ENCODE measurements at places on chromosomes 2 and 18.

DNA sequence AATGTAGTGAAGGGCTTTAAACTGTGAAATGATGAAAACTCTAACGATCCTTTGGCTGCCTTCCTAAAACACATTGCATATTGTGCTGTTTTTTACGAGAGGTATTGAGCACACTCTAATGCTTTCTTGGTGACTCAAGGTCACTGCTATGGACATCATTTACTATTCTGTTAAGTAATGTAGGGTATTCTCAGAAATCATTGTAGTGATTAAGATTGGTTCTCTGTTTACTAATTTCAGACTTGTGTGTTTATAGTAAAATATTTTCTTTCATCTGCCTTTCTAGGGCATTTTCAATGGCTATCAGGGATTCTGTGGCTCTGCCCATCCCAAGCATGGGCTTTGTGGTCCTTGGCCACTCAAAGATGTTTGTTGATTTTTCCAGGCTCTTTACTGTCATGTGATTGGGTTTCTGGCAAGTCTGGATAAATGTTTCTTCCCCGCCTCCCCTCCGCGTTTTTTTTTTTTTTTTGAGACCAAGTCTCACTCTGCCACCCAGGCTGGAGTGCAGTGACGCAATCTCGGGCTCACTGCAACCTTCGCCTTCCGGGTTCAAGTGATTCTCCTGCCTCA, 29.3 kb downstream of the UBE2F start:
- no peak for DNase-seq

DNA sequence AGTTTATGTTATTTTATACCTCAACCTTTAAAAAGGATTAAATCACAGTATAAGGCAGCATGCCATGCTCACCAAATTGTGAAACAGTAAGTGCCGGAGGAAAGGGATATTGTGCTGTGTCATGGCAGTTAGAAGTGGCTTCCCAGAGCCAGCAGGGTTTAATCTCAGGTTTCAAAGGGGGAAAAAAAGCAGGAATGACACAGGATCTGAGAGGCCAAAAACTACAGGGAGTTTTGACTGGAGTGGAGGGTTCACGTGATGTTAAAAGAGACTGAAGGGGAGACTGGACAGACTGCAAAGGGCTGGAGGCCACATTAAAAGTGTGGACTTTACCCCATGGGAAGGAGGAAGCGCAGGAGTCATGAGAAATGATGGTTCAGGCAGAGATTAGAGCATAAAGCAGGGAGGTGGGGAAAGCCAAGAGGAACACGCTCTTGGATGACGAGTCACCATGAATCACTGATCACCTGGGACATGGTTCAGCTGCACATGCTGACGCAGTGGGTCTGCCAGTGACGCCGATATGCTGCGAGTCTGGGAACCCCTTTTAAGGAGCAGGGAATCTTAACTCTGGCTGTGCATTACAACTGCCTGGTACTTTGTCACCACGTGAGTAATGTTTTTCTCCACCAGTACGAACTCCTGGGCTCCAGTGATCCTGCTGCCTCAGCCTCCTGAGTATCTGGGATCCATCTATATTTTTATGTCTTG, 6.1 kb downstream of the CHMP1B start:
- no peak for DNase-seq

- DNase-seq, result no peak
Observed at GRCh38 chr2:223626716-223627115, 24.6 kb upstream of the SCG2 start.

- no peak for DNase-seq
Observed at GRCh38 chr2:64065516-64065915, 46.3 kb upstream of the VPS54 start.

- DNase-seq, result no peak
Observed at GRCh38 chr18:6219116-6219717, 195.5 kb downstream of the L3MBTL4 start.

GRCh38 chr2:119338826-119339561, 27.6 kb downstream of the C2orf76 start:
- DNase-seq, result peak; percentile 20

- no peak for DNase-seq
Observed at GRCh38 chr2:68632021-68632420, 11.4 kb upstream of the PROKR1 start.

- DNase-seq, result no peak
Observed at GRCh38 chr2:241814393-241814642, 5.3 kb downstream of the NEU4 start.

DNA sequence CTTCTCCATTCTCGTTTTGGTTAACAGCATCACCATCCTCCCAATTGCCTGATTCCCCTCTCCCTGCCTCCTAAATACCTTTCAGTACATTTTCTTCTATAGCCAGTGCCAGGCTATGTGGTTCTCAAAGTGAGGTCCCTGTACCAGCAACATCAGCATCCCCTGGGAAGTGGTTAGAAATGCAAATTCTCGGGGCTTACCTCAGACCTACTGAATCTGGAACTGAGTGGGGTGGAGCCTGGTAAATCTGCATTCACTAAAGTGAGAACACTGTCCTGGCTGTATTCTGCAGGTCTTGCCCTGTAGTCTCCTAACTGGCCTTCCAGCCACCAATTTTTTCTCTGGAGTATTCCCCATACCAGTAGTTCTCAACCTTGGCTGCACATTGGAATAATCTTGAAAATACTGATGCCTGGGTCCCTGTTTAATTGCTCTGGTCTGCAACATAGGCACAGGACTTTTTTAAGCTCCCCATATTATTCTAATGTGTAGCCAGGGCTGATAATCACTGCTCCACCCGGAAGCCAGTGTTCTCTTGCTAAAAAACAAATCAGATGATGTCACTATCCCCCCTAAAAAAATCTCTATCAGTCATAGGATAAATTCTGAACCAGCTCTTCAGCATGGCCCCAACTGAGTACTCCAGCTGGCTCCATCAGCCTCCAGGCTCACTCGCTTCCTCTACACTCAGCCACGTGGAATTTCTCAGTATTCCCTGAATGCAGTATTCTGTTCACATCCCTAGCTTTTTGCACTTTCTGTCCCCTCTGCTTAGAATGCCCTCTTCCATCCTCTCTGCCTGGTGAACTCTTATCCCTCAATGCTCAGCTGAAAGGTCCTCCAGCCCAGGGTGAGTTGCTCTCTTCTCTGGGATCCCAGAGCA, 98.4 kb downstream of the CDK15 start:
- DNase-seq, result no peak

GRCh38 chr2:173740639-173741038, 224.5 kb downstream of the SP3 start:
- no peak for DNase-seq

DNA sequence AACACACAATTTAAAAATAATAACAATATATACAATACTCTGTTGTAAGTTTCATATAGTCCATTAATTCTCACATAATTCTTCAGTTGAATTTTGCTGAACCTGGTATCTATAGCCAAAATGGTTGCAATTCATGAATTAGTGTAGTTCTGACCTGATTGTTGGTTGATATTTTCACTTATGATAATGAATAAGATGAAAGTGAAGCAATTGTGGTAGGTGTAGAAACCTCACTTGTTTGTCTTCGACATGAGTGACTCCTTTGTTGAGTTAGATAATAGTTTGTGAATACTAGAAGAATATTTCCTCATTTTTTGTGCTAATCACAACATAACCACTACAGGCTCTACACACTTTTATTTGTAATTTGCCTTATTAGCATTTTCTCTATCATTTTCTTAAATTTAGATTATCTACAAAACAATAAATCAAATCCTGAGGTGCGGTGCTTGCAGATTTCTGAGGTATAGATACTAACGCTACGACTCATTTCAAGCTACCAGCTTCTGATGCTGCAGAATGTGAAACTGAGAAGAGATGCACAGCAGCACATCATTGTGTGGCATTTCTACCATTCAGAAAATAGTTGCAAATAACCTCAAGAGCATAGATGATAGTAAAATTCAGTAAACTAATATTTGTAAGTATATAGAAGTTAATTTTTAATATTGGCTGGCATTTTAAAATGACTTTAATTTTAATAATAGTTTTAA, 117.9 kb downstream of the KCNH7 start:
- DNase-seq, result no peak

DNA sequence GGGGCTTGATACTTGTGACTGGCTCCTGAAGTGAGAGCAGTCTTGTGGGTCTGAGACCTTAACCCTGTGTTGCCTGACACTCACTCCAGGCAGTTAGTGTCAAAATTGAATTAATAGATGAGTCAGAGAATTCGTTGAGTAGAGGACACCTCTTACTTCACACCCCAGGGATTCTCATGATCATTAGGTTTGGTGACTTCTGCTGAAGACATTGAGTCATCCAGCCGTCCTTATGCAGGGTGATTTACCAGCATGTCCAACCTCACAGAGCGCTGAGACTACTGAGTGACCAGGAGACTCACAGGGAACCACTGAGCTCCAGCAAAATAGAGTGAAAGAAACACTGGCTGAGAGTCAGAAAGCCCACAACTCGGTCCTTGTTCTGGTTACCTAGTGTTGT, 36.0 kb upstream of the EVA1A start:
- DNase-seq, result no peak

GRCh38 chr2:113869253-113869652, 20.6 kb upstream of the ACTR3 start:
- DNase-seq, result no peak

GRCh38 chr2:907706-908105, 42.9 kb upstream of the SNTG2 start:
- DNase-seq, result no peak

- DNase-seq, result no peak
Observed at GRCh38 chr2:77954931-77955330, 432.8 kb upstream of the LRRTM4 start.

- DNase-seq, result no peak
Observed at GRCh38 chr2:218145124-218145523, 19.3 kb downstream of the CXCR2 start.

DNA sequence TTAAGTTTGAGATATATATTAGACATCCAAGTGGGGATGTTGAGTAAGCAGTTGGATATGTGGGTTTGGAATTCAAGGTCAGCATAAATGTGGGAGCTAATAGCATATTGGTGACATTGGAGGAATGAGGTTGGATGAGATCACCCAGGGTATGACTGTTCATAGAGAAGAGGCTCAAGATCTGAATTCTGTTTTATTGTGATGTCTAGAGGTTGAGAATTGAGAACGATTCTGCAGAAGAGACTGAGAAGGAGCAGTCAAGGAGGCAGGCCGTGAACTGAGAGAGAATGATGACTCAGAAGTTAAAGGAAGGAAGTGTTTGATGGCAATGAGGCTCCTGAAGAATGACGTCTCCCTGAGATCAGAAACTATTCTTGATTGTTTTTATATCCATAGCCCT, 5.9 kb downstream of the SERPINB11 start:
- no peak for DNase-seq

DNA sequence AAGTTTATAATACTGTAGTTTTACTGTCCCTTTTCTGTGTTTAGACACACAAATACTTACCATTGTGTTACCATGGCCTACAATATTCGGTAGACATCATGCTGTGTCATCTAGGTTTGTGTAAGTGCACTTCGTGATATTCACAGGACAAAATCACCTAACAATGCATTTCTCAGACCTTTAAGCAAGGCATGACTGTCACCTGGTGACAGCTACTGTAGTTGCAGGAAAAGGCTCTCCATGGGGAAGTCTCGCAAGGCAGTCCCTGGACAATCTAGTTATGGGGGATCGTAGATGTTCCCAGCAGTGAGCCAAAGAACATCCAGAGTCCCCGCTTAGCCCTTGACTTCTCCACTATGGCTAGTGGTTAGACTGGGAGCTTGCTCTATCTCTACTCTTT, 73.1 kb downstream of the EIF2AK3 start:
- DNase-seq, result no peak

- no peak for DNase-seq
Observed at GRCh38 chr2:150191349-150191748, 296.1 kb downstream of the RND3 start.

GRCh38 chr2:101199251-101199791, 48.1 kb upstream of the TBC1D8 start:
- DNase-seq, result no peak

DNA sequence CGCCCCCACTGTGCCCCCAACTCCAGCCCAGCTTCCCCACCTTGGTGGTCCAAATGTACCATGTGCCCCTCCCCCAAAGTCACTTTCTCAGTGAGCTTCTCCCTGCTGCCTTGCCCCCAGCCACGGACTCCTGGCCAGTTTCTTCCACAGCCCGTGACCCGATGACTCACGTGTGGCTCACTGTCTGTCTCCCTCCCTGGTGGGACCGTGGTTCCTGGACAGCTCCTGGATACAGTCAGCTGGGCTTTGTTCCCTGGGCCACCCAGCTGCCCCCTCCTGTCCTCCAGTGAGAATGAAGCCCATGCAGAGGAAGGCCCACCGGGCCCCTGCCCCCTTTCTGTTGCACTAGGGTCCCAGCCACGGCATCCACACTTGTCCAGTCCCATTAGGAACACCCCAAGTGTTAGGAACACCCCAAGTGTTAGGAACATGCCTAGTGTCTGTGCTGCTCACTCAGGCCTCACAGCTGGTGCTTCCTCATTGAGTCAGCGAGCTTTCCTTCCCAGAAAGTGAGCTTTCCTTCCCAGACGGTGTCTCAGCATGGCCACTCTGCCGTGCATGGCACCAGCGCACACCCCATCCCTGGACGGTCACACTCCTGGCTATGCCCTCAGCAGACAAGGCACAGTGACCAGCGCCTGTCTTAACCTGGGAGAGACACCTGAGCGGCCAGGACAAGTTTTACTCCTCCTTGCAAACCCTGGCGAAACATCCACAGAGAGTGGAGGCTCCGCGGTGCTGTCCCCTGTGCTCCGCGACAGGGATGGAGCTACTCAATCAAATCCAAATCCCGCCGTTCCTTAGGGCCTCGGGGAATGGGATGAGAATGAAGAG, 44.8 kb upstream of the CTDP1 start:
- no peak for DNase-seq

GRCh38 chr18:58991167-58991798, 126.6 kb downstream of the ZNF532 start:
- DNase-seq, result no peak

- no peak for DNase-seq
Observed at GRCh38 chr2:129068543-129068942, 749.9 kb upstream of the HS6ST1 start.

GRCh38 chr2:37337620-37338280, 6.7 kb upstream of the QPCT start:
- DNase-seq, result no peak

DNA sequence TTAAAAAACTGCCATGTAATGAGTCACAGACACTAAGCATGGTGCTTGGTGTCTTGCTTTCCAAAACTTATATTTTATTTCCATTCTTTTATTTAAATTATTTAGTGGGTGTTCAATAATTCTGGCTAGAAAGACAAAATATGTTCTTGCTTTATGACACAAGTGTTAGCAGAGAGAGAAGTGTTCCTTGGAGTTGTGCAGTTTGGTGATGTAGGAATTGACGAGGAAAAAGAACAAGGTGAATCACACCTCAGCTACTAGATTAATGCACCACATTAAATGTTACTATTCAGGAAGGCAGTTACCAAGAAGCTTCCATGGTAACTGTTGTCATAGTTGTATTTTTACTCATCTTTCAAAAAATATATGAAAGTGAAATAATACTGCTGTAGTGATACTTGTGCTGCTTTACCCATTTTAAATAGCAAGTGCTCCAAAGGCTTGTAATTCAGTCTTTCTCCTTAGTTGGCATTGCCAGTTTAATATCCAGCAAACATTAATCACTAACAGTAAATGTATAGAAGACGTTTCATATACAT, 28.3 kb downstream of the ADAM23 start:
- no peak for DNase-seq

GRCh38 chr2:240876475-240877251, 8.0 kb downstream of the AGXT start:
- DNase-seq, result no peak

All from stimulated activated CD8-positive, alpha-beta memory T cell treated with anti-CD3 and anti-CD28 coated beads, Interleukin-4, amount 100 ng/mL, for 1 hour (primary cell).